ENCODE measurements at places on chromosomes 5 and 9.

GRCh38 chr5:24777392-24777791 is 132.6 kb upstream of the CDH10 start:
- DNase-seq: no peak

- DNase-seq: no peak
Measured at GRCh38 chr5:89399548-89399947, 516.6 kb upstream of the MEF2C start.

GRCh38 chr5:34929720-34930461 is 532 bp downstream of the DNAJC21 start:
- DNase-seq: peak; percentile 41

DNA sequence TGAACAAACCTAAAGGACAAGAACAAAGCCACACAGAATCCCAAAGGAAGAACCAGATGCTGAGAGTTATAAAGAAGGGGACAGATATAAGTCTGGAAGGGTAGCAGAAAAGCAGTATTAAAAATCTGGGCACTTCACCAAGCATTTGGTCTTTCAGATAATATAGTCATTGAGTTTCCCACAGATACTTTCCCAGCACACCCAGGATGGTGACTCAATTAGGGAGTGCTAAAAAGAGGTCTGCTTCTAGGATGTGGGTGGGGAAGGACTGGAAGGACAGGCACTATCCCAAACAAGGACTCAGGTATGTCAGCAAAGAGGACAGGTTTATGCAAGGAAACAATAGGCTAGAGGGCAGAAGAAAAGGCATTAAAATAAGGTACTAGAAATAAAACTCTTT is 59.3 kb downstream of the DIAPH1 start:
- no peak for DNase-seq

- no peak for DNase-seq
Measured at GRCh38 chr9:8850914-8851313, 1051.3 kb upstream of the DMAC1 start.

- no peak for DNase-seq
Measured at GRCh38 chr5:172407822-172408221, 46.5 kb downstream of the SH3PXD2B start.

DNA sequence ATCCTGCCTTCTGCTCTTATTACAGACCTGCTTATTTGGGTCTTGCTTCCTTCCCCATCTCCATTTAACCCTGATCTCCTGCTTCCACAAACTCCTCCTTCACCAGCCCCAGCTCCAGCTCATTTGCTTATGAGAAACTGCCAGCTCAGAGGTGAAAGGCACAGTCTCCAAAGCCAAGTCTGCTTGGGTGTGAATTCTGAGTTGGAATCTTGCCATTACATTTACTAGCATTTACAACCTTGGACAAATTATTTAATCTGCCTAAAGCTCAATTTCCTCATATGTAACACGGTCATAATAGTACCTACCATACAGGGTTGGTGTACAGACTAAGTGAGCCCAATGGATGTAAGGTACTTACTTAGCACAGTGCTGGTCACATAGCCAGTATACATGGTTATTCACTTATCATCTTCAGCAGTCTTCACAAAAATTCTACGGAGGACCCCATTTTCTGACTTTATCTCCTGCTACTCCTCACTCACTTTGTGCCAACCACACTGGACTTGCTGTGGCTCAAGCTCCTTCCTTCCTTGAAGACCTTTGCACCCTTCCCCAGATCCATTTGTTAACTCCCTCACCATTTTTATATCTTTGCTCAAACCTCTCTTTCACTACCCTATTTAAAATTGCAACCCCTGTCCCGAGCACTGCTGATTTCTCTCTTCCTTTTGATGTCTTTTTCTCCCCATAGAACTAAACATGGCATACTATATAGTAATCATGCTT is 86.2 kb downstream of the DOCK2 start:
- no peak for DNase-seq

- DNase-seq: no peak
Measured at GRCh38 chr5:9549941-9550340, 4.1 kb upstream of the SEMA5A start.

GRCh38 chr5:78755822-78756429 is 107.4 kb upstream of the LHFPL2 start:
- no peak for DNase-seq

DNA sequence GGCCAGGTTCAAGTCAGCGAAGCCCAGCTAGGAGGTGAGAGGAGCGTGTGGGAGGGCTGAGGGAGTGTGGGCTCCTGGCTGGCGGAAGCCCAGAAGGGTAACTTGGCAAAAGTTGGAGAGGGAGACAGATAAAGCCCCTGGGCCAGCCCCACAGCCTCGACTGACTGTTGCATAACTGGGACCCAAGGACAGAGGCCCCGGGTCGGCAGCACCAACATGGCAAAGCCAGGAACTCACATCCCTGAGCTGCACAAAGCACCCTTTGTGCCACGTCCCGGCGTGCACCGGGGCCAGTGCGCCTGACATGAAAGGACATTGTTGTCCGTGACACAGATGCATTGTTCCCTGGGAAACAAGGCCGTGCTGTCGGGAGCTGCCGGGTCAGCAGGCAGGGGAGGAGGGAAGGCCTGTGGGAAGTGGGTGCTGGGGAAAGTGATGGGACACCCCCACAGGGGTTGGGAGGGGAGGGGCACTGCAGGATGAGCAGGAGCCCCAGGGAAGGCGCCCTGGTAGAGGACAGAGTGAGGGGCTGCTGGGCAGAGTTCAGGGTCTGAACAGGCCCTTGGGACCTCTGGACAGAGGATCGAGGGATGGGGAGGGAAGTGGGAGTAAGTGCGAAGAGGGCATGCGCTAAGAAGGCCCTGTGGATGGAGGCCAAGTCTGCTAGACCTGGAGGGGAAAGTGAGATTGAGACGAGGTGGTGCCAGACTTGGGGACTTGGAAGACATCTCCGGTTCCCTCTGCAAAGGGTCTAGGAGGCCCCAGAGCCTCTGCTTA is 13.0 kb upstream of the DPM2 start:
- DNase-seq: no peak

GRCh38 chr9:124792257-124793014 is 15.5 kb downstream of the OLFML2A start:
- no peak for DNase-seq

DNA sequence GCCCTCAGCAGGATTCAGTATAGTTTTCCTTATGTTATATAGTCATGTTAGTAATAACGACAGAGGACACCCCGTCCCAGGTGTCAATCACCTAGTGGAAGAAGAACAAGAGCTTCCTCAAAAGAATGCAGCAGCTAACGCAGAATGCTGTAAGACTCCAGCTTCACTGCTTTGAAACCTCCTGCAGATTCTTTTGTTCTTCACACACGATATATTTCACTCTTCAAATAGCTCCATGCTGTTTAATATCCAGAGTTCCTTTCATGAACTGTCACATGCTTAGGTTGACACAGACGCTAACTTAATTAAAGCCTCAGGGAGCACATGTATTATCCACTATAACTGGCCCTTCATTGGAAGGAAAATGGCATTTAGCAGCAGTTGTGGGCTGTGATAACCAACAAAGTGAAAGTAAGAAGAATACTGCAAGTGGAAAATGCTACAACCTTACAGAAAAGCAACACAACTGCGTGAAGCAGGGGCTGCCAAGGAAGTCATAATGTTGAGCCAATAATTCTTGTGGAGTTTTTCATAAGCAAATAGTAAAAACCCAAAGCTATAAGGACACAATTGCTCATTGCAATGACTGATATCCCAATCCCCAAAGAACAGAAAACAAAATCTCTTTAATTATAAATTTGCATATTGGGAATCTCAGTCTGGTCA is 387.5 kb downstream of the PLK2 start:
- DNase-seq: no peak

DNA sequence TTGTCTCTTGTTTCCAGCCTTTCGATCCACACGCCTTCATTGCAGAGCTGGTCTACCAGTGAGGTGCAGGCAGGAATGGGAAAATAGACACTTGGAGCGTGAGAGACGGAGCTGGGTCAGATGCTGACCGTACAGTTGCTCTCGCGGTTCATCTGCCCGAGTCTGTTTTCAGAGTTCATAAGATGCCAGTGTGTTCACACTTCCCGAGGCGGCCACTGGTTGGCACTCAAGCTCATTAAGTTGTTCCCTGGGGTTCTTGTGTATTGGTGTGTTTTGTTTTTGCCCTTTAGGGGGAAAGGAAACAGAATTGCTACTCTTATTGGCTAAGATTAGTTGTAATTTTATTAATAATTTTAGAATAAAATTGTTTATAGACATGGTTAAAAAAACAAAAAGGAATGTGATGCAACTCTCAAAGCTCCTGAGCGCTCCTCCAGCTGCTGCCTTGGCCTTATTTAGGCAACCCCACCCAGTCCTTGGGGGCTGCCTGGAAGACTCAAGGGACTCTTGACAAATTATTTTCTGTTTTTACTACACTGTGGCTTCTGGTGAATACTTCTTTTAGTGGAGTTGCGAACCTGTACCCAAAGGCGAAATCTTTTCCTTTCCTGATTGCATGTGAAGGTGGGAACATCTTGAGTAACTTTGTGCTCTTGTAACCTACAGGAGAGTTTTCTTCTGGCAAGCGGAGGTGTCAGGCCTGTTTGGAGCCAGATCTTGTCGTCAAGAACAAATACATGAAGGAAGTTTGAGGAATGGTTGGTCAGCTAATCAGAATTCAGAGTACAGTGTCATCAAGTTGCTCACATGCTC is 146.1 kb downstream of the MAST4 start:
- DNase-seq: no peak

DNA sequence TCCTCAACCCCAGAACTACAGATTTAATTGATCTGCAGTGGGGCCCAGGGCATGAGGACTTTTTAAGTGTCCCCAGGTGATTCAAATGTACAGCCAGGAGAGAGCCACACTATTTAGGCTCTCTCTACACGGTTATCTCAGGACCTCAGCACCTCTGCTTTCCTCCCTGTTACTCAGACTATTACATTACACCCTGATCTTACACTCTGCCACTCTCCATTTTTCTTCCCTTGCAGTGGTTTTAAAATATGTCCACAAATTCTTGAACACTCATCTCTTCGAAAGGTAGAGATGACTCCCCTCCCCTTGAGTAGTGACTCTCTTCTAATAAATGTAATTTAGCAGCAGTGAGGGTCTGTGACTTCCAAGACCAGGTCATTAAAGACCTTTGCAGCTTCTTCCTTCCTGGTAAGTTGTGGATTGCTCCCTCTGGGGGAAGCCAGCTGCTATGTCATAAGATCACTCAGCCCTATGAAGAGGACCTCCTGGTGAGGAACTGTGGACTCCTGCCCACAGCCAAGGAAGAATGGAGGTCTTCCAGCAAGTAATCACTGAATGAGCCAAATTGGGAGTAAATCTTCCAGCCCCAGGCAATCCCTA is 87.5 kb upstream of the SSBP2 start:
- no peak for DNase-seq

DNA sequence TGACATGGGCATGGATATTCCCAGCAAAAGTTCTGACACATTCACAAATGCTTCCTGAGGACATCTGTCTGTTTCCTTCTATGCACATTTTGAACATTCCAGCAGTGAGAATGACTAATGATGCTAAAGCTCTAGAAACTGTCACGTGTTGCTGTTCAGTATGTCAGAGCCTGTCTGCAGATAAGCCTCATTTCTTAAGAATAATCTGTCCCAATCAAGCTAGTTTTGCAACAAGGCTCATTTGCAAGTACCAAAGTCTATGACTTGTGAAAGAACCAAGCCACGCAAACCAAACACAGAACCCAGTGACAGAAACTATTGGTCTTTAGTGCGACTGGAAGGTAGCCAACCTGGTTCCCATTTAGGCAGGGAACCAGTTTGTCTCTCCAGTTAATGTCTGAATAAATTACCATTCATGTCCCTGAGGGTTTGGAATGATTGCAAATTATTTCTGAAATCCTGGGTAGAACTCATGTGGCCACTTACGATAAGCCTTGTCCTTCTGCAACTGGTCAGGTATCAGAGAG is 178.5 kb downstream of the C9orf152 start:
- DNase-seq: no peak

- DNase-seq: no peak
Measured at GRCh38 chr5:171574376-171574775, 154.9 kb downstream of the FGF18 start.

- no peak for DNase-seq
Measured at GRCh38 chr5:160466889-160467554, 45.4 kb downstream of the PTTG1 start.

DNA sequence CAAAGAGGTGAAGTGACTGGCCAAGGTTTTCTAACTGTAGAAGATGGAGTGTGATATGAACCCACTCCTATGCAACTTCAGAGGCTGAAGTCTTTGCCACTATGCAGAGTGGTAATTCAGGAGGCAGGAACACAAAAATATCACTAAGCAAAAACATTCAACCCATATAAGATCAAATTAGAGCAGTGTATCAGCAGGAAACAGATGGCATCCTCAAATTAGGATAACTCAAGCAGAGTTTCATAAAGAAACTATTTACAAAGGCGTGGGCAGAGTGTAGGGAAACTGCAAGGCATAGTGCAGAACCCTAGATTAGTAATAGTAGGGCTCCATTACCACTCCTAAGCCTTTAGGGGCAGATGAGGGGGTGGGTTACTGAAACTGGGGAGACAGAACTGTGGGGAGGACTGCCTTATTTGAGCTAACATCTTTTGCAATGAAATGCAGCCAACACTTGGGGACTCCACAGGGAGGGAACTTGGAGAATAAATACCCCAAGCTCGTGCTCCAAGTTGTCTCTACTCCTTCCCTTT is 72.2 kb downstream of the PTTG1 start:
- no peak for DNase-seq

GRCh38 chr9:11755951-11756350 is 937.2 kb upstream of the TYRP1 start:
- no peak for DNase-seq

All from esophagus squamous epithelium (tissue), 5 donors.